ENCODE measurements at places on chromosomes 3 and 15.

DNA sequence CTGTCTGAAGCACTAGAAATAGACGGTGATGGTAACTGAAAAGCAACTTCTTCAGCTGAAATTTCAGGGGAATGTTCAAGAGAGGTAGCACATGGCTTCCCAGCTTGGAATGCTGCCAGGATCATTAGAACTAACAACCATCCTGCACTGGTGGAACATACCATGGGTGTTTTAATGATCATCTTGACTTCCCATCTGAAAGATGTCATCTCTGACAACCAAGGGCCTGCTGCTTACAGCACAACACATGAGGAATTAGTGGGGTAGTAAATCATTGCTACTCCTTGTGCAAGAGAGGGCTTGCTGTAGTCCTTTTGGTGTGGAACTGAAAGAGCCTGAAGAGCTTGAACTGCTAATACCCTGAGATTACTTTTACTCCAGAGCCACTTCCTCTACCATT, 853.7 kb downstream of the MCTP2 start:
- no peak for DNase-seq
- no peaks in the 10 kb centered on the region for H3K27me3 ChIP-seq
- no peaks in the 10 kb centered on the region for H3K36me3 ChIP-seq
- no peak overlapping the region for H3K4me3 ChIP-seq

DNA sequence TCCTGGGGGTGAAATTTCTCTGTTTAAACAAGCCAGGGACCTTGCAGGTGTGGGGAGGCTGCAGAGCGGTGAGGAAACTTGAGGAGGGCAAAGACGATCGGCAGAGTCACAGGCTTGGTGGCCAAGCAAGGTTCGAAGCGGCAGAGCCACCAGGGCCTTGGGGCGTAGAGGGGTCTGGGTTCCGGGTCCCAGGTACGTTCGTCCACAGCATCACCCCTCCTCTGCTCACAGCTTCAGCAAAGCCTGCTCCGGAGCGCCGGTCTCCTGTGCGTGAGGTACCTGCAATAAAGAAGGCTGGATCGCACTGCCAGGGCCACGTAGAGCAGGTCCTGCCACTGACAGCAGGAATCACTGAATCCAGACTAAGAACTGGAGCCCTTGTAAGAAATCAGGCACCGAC, 66.8 kb upstream of the PCSK6 start:
- H3K27me3 ChIP-seq: no peaks in the 10 kb centered on the region
- no peak overlapping the region for H3K27ac ChIP-seq
- no peak for DNase-seq
- H3K4me1 ChIP-seq: no peaks in the 10 kb centered on the region
- no peak overlapping the region for H3K4me3 ChIP-seq
- no peaks in the 10 kb centered on the region for H3K36me3 ChIP-seq

- peaks cover 46% of the 10 kb centered on the region for H3K4me1 ChIP-seq
- H3K36me3 ChIP-seq: no peaks in the 10 kb centered on the region
- H3K4me3 ChIP-seq: no peak overlapping the region
Measured at GRCh38 chr3:172561897-172562640, 38.8 kb upstream of the TNFSF10 start.

GRCh38 chr3:68866157-68866556, 66.2 kb downstream of the TAFA4 start:
- DNase-seq: no peak
- no peaks in the 10 kb centered on the region for H3K4me1 ChIP-seq
- H3K36me3 ChIP-seq: no peaks in the 10 kb centered on the region
- no peak overlapping the region for H3K4me3 ChIP-seq
- no peaks in the 10 kb centered on the region for H3K27me3 ChIP-seq
- H3K27ac ChIP-seq: no peak overlapping the region

DNA sequence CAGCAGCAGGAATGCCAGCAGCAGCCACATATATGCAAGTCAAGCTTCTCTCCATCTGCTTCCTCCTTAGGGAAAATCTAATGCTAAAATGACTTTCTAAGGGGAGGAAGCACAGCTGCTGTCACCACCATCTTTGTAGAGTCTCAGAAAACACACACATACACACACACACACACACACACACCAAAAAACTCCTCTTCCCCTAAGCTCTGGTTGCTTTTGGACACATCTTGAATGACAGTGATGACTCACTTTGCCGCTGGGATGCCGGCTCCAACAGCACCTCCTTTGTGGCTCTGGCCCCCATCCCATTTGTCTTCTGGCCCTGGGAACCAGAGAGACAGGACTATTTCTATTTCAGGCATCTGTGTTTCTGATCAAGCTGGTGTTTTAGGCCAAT, 124.8 kb upstream of the GOLIM4 start:
- no peaks in the 10 kb centered on the region for H3K36me3 ChIP-seq
- H3K4me3 ChIP-seq: no peak overlapping the region
- H3K27ac ChIP-seq: no peak overlapping the region
- DNase-seq: no peak

DNA sequence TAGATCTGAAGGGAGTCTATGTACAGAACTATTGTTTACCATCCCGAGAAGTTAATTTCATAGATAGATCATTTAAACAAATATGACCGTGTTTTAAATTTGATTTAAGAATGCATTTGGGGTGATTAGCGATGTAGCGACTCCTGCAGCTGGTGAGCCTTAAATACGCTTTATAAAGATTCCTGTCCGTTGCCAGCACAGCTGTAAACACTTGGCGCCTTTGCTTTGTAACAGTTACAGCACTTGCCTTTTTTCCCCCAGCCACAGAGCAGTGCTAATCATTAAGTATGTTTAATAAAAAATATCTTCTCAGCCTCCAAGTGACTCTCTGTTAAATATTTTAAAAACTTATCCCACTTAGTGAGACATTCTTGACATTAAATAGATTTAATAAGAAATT, 333.8 kb downstream of the FEZF2 start:
- no peaks in the 10 kb centered on the region for H3K27me3 ChIP-seq
- no peak overlapping the region for H3K4me3 ChIP-seq
- no peak for DNase-seq
- H3K27ac ChIP-seq: no peak overlapping the region
- no peaks in the 10 kb centered on the region for H3K36me3 ChIP-seq
- no peaks in the 10 kb centered on the region for H3K4me1 ChIP-seq

DNA sequence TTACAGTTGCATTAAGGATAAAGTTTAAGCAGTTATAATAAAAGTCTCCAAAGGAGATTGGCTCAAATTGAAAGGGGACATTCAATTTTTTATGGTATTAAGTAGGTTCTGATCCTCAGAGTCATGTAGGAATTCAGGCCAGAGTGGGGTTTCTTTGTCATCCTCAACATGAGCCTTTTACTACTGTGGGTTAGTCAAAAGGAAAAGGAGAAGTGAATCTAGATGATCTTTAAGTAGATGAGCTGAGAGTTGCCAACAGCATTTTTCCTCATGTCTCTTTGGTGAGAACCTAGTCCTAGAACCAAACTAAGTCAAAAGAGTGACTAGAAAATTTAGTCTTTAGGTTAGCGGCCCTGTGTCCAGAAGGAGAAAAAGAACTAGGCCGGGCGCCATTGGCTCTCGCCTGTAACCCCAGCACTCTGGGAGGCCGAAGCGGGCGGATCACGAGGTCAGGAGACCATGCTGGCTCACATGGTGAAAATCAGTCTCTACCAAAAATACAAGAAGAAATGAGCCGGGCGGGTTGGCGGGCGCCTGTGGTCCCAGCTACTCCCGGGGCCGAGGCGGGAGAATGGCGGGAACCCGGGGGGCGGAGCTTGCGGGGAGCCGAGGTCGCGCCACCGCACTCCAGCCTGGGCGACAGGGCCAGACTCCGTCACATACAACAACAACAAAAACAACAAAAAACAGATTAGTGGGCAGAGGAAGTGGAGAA, 4.2 kb upstream of the CHL1 start:
- DNase-seq: no peak
- H3K4me1 ChIP-seq: peaks cover 18% of the 10 kb centered on the region
- no peak overlapping the region for H3K4me3 ChIP-seq
- no peaks in the 10 kb centered on the region for H3K27me3 ChIP-seq

DNA sequence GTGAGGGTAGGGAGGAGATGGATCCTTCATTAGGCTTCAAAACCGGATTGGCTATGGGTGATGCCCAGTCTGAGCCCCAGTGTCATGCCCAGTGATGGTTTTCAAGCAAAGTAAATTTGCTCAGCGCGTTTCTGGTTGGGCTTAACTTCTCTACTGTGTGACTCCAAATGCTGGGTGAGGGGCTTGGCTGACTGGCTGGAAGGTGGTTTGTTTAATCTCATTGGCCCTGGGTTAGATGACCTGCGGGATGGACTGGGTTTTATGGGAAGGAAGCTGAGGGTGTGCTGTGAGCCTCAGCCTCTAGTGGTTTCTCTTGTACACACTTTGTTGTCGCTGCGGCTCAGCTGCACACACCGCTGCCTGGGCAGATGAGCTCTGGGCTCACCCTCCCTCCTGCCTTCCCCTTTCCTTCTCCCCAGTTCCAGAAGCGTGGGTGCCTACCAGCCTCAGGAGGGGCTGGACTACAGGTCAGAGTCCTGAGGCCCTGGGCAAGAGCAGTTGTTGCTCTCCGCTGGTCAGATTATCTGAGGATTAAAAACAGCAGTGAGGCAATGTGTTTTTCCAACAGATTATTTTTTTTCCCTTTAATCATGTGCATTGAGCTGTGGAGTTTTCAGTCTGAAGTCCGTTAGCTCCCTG, 18.6 kb downstream of the PDIA5 start:
- H3K27ac ChIP-seq: peak overlapping the region; percentile 1
- H3K4me1 ChIP-seq: peaks cover 85% of the 10 kb centered on the region
- DNase-seq: no peak
- H3K27me3 ChIP-seq: no peaks in the 10 kb centered on the region

- no peak overlapping the region for H3K27ac ChIP-seq
- no peaks in the 10 kb centered on the region for H3K36me3 ChIP-seq
Measured at GRCh38 chr15:100531823-100532327, 3.1 kb upstream of the CERS3 start.

- H3K27ac ChIP-seq: peak overlapping the region; percentile 77
- H3K4me1 ChIP-seq: no peaks in the 10 kb centered on the region
- H3K27me3 ChIP-seq: no peaks in the 10 kb centered on the region
- no peaks in the 10 kb centered on the region for H3K36me3 ChIP-seq
- DNase-seq: no peak
Measured at GRCh38 chr3:195873971-195874370, 34.4 kb downstream of the TNK2 start.

DNA sequence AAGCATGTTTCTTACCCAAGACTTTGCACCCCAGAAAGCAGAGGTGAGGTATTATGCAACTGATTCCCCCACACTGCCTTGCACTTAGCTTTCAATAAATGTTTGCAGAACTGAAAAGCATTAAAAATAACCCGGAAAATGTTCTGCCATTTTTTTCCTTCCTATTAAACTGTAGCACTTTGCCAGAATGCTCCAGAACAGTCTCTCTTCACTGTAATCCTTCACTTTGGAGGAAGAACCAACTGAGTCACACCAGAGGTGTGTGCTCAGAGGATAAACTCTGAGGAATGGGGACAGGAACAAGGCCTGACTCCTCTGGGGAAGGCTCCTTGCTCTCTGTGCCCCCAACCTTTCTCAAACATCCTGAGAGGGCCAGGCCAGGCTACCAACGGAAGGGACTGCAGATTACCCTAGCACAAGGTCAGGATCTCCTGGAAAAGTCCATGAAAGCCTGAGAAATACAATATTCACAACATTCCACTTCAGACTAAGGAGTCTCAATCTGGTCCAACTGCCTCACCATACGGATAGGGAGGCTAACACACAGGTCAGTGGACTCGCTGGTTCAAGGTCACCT, 19.0 kb downstream of the ANP32A start:
- no peak overlapping the region for H3K27ac ChIP-seq
- DNase-seq: no peak
- H3K4me3 ChIP-seq: no peak overlapping the region
- H3K36me3 ChIP-seq: no peaks in the 10 kb centered on the region
- no peaks in the 10 kb centered on the region for H3K27me3 ChIP-seq

DNA sequence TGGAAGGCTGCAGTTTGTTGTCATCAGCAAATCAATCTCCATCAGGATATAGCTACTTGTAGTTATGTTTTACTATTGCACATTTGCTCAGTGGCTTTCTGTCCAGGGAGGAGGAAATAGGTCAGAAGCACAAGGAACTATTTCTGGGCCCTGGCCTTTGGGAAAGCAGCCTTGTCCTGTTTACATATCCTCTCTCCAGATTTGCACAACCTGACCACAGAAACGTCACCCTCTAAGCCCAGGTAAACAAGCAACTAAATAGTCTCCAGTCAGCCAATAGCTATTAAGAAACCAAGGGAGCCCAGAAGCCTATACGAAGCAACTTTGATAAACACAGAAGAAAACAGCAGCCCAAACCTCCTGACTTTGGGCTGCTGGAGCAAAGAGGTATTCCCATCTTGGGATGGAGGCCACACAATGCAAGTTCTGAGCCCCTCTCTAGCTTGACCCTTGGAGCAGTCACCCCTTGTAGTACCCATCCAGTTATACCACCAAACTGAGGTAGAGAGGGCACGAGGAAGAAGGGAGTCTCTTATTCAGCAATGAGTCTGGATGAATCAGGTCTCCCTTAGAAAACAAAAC, 2.3 kb upstream of the FEM1B start:
- no peak for DNase-seq
- H3K36me3 ChIP-seq: no peaks in the 10 kb centered on the region
- peaks cover 50% of the 10 kb centered on the region for H3K4me1 ChIP-seq
- H3K4me3 ChIP-seq: no peak overlapping the region
- peak overlapping the region; percentile 98 for H3K27ac ChIP-seq

DNA sequence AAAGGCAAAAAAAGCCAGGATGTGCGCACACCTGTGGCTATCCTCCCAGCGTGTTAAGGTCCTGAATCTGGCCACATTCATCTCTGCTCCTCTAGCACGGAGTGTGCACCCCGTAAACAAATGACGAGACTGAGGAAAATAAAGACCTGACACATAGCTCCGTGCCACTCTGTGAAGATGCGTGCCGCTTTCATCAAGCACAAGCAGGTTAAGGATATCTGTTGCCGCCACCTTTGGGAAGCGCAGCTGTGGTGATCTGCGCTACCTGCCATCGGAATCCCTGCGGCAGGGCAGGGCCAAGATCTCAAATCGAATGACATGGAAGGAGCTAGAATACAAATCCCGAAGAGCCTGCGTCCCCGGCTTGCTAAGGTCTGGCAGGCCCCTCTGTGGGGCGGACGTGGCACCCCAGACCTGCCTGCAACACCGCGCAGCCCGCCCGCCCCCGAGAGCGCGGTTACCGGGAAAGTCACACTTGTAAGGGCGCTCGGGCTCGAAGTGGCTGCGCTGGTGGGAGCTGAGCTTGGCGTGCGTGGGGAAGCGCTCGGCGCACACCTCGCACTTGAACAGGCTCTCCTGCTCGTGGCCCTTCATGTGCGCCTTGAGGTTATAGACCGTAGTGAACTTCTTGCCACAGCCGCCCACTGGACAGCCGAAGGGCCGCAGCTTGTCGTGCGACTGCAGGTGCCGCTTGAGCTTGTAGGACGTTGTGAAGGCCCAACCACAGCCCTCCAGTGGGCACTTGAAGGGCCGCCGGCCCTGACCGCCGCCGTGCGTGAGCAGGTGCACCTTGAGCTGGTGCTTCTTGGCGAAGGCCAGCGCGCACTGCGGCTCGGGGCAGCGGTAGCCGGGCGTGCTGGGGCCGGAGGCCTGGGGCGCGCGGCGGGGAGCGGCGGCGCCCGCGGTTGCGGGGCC, 936 bp downstream of the ZXDC start:
- H3K4me1 ChIP-seq: peaks cover 51% of the 10 kb centered on the region
- peak overlapping the region; percentile 88 for H3K27ac ChIP-seq
- no peak for DNase-seq
- H3K36me3 ChIP-seq: peaks cover 24% of the 10 kb centered on the region
- peak overlapping the region; percentile 64 for H3K4me3 ChIP-seq
- H3K27me3 ChIP-seq: no peaks in the 10 kb centered on the region
